ENCODE measurements at places on chromosomes 5 and 9.

GRCh38 chr5:154284433-154284832, 93.9 kb downstream of the GALNT10 start:
- no peak overlapping the region for H3K27ac ChIP-seq
- H3K27me3 ChIP-seq, result no peaks in the 10 kb centered on the region
- H3K4me3 ChIP-seq, result no peak overlapping the region
- peaks cover 3% of the 10 kb centered on the region for H3K4me1 ChIP-seq

DNA sequence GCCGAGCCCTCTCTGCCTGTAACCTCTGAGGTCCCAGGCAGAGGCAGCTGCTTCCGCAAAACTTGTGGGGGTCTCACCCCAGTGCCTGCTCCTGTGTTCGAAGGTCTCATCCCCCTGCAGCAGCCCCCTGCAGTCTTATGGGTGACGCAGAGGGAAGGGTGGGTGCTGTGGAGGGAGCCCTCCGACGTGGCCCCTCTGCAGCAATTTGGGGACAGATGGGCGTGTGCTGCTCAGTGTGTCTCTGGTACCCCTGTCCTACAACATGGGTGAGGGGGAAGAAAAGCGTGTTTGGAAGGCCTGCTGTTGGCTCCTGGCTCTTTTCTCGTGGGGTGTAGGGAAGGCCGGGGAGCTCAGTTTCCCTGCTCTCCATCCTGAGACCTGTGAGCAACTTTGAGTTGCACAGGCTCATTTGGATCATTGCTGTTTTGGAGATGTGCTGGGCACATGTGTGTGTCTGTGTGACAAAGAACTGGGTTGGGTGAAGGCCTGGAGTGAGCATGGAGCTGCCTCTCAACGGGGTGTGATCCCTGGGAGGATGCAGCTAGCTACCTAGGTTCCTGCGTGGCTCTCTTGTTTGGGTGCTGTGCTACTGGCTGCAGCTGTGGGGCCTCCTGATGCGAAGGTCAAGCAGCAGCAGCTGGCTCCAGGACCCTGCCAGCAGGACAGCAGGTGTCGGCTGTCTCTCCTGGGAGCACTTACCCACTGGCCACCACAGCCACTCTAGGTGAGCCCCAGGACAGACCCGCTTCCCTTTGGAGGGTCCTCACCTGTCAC, 179.6 kb upstream of the PITX1 start:
- H3K27me3 ChIP-seq, result no peaks in the 10 kb centered on the region
- no peak overlapping the region for H3K4me3 ChIP-seq

DNA sequence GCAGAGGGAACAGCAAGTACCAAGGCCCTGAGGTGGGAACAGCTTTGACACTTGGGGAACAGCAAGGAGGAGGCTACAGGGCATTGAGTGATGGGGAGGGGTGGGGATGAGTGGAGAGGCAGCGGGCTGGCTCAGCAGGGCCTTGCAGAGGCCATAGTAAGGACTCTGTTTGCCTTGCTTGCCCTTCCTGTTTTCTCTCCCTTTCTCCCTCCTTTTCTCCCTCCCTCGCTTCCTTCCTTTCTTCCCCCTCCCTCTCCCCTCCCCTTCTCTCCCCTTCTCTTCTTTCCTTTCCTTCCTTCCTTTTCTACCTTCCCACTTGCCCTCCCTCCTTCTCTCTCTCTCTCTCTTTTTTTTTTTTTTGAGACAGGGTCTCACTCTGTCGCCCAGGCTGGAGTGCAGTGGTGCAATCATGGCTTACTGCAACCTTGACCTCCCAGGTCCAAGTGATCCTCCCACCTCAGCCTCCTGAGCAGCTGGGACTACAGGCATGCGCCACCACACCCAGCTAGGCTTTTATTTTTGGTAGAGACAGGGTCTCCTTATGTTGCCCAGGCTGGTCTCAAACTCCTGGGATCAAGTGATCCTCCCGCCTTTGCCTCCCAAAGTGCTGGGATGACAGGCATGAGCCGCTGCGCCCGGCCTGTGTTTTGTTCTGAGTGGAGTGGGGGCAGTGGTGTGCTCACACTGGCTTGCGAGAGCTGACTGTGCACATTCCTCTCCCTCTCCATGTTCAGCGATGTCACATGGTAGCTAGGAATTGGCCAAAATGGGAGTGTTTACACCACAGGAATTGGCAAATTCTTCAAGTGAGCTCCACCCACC, 17.1 kb downstream of the IER5L start:
- DNase-seq, result no peak
- H3K4me3 ChIP-seq, result no peak overlapping the region
- peaks cover 3% of the 10 kb centered on the region for H3K4me1 ChIP-seq
- no peak overlapping the region for H3K27ac ChIP-seq
- no peaks in the 10 kb centered on the region for H3K27me3 ChIP-seq
- no peaks in the 10 kb centered on the region for H3K36me3 ChIP-seq

GRCh38 chr9:115200711-115201505, 83.0 kb upstream of the TNC start:
- no peaks in the 10 kb centered on the region for H3K36me3 ChIP-seq
- H3K27ac ChIP-seq, result no peak overlapping the region
- no peaks in the 10 kb centered on the region for H3K4me1 ChIP-seq
- DNase-seq, result peak; percentile 25
- H3K27me3 ChIP-seq, result no peaks in the 10 kb centered on the region

DNA sequence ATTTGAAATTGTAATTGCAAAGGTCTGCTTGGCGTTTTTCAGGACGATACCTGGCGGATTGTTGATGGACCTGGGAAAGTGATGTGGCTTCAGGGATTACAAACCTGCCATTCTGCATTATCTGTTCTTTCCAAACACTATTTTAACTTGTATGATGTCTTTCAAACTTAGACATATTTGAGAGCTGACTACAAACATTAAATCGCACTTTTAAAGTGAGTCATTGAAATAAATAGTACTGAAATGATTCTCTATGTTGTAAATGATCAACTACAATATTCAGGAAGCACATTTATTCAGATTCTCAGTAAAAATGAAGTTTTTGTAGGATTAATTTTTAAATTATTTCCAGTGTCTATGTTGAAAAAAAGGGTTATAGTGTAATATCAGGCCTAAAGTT, 32.3 kb upstream of the TMEM171 start:
- no peaks in the 10 kb centered on the region for H3K4me1 ChIP-seq
- no peak overlapping the region for H3K4me3 ChIP-seq
- no peak overlapping the region for H3K27ac ChIP-seq
- H3K36me3 ChIP-seq, result no peaks in the 10 kb centered on the region
- no peak for DNase-seq

- no peaks in the 10 kb centered on the region for H3K4me1 ChIP-seq
- DNase-seq, result no peak
- H3K27me3 ChIP-seq, result peaks cover 62% of the 10 kb centered on the region
- H3K27ac ChIP-seq, result no peak overlapping the region
- H3K4me3 ChIP-seq, result no peak overlapping the region
Measured at GRCh38 chr5:73298251-73298771, 125.3 kb downstream of the TMEM174 start.

DNA sequence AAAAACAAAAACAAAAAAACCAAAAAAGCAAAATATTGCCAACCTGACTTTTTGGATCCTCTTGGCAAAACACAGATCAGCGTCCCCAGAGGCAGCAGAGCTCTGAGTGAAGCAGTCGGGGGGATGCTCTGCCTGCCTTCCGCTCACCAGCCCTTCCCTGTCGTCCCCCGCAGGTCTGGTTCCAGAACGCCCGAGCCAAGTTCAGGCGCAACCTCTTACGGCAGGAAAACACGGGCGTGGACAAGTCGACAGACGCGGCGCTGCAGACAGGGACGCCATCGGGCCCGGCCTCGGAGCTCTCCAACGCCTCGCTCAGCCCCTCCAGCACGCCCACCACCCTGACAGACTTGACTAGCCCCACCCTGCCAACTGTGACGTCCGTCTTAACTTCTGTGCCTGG, 20.7 kb downstream of the LHX2 start:
- H3K36me3 ChIP-seq, result no peaks in the 10 kb centered on the region
- DNase-seq, result no peak
- no peak overlapping the region for H3K27ac ChIP-seq
- H3K4me1 ChIP-seq, result no peaks in the 10 kb centered on the region
- H3K27me3 ChIP-seq, result peaks cover 6% of the 10 kb centered on the region

GRCh38 chr9:116090030-116090770, 63.4 kb upstream of the PAPPA start:
- H3K4me1 ChIP-seq, result no peaks in the 10 kb centered on the region
- H3K27me3 ChIP-seq, result no peaks in the 10 kb centered on the region
- no peak overlapping the region for H3K27ac ChIP-seq
- H3K4me3 ChIP-seq, result no peak overlapping the region
- DNase-seq, result no peak

DNA sequence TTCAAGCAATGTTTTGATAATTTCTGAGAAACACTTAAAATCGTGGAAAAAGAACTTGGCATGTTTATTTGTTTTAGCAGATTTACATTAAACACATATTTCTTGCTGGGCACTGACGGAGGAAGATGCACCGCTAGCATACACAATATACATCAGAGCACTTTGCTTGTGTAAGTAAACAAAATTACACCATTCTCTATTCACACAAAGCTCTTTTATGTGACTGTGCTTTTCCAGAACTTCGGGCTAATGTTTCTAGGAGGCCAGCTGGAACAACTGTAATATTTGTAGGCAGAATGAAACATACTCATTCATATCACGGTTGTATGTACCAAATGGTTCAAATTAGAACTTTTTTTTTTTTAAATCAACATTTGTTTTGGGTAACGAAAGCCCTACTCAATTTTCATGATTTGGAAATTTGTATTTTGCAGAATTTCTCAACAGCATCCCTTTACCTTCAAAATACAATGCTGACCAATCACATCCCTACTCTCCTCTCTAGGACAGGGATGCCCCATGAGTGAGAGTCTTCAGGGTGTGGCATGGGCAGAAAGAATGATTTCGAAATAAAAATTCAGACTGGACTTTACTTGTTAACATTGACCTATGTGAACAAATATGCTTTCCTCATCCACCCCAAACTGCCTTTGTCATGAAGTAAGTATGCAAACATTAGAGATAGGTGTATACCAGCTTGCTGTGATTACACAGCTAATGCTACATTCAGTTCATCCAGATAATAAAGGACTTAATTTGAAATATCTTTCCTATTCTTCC, 425.1 kb downstream of the BNC2 start:
- no peak overlapping the region for H3K4me3 ChIP-seq
- no peak for DNase-seq
- no peaks in the 10 kb centered on the region for H3K4me1 ChIP-seq
- H3K27ac ChIP-seq, result no peak overlapping the region
- H3K36me3 ChIP-seq, result no peaks in the 10 kb centered on the region

GRCh38 chr5:52947851-52948250, 41.3 kb upstream of the ITGA2 start:
- DNase-seq, result no peak
- peak overlapping the region; percentile 3 for H3K27ac ChIP-seq
- no peaks in the 10 kb centered on the region for H3K36me3 ChIP-seq
- H3K4me1 ChIP-seq, result no peaks in the 10 kb centered on the region
- H3K4me3 ChIP-seq, result no peak overlapping the region

DNA sequence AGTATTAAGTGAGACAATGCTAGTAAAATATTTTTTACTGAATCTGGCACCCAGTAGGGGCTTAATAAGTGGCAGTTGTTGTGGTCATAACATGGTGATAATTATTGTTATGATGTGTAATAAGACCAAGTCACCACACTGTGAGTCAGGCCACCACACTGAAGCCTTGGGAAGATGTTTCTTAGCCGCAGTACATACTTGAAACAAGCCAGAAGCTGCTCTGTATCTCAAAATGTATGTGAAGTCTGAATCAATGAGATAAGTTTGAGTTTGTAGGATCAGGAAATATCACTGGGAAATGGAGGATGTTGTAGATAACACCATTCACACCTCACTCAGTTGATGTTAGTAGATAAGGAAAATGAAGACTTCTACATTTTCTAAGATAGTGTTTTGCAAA, 51.3 kb upstream of the PTPN3 start:
- no peak for DNase-seq
- no peak overlapping the region for H3K27ac ChIP-seq
- no peaks in the 10 kb centered on the region for H3K27me3 ChIP-seq

- H3K4me1 ChIP-seq, result no peaks in the 10 kb centered on the region
- H3K36me3 ChIP-seq, result no peaks in the 10 kb centered on the region
- no peak overlapping the region for H3K4me3 ChIP-seq
- no peak for DNase-seq
- no peak overlapping the region for H3K27ac ChIP-seq
- no peaks in the 10 kb centered on the region for H3K27me3 ChIP-seq
Measured at GRCh38 chr5:132138260-132138659, 64.7 kb downstream of the CSF2 start.

DNA sequence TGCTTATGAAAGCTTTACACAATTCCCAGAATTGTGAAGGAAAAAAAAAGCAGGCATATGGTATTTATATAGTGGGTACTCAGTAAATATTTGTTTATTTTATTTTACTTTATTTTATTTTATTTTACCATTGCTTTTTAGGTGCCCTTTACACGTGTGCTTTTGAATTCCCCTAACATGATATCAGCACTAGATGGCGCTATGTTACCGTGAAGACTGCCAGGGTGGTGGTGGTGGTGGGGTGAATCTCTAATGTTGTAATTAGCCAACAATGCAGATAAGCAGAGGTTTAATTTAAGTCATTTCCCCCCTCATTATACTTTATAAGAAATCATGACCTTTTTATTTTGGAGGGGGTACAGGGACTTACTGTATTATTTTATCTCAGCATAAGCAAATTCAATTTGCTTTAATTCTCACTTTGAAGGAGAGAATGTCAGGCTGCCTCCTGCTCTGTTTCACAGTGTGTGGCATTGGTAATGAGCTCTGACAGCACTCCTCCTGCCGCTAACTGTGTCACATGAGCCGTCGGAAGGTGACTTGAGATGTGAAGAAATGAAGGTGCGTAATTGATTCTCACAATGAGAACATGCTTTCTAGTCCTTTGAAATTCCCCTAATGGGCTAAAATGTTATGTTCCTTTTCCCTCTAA, 165.6 kb downstream of the YTHDC2 start:
- no peaks in the 10 kb centered on the region for H3K36me3 ChIP-seq
- H3K27ac ChIP-seq, result no peak overlapping the region
- H3K27me3 ChIP-seq, result no peaks in the 10 kb centered on the region
- DNase-seq, result no peak
- H3K4me1 ChIP-seq, result no peaks in the 10 kb centered on the region
- H3K4me3 ChIP-seq, result no peak overlapping the region

DNA sequence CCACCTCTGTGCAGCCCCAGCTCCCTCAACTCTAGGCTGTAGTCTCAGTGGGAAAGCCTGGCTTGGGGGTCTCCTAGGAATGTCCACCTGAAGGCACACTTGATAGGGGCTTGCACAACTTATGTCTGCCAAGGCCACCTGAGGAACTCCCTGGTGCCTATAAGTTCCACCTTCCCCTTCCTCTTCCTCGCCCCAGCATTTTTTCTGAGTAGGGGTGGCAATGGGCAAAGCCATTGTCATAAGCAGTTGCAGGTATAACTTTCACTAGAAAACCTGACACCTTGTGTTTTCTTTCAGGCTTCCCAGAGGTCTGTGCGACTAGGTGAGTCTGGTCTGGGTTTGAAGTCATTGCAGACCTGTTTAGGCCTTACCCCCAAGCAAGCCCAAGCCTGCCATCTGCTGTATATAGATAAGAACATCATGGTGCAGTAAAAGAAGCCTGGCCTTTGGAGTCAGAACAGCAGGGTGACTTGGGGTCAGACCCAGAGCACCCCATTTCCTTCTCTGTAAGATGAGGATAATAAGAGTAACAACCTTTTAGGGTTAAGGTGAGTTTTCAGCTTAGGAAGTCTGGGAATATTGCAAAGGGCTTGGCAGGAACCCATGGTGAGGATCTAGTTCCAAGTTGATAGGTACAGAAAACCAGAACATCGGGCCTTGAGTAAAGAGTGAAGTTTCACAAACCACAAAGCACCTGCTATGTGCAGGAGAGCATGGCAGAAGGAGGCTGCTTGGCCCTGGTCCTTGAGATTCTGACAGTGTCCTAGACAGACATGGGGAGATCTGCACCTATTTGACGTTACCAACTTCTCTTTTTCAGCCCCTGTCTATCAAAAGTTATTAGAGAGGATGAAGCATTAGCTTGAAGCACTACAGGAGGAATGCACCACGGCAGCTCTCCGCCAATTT, 33.8 kb downstream of the TGFBI start:
- no peaks in the 10 kb centered on the region for H3K36me3 ChIP-seq
- DNase-seq, result no peak
- no peak overlapping the region for H3K27ac ChIP-seq
- no peaks in the 10 kb centered on the region for H3K27me3 ChIP-seq
